CD4-positive, alpha-beta T cell treated with Interleukin-6 for 4 hours (primary cell): ENCODE measurements at places on chromosomes 1 and 21.

- no peak for DNase-seq
Observed at GRCh38 chr1:84493747-84494146, 12.4 kb upstream of the SPATA1 start.

- no peak for DNase-seq
Observed at GRCh38 chr1:192635939-192636338, at the start of gene RGS13. TSS of gene RGS13 (plus strand) at chr1:192636147. CDS start at chr1:192644335, 8,188 bp downstream.

GRCh38 chr1:71533950-71534349 lies 453.1 kb upstream of the ZRANB2 start:
- no peak for DNase-seq

GRCh38 chr1:246946366-246946765 lies 14.6 kb upstream of the AHCTF1 start:
- no peak for DNase-seq

DNA sequence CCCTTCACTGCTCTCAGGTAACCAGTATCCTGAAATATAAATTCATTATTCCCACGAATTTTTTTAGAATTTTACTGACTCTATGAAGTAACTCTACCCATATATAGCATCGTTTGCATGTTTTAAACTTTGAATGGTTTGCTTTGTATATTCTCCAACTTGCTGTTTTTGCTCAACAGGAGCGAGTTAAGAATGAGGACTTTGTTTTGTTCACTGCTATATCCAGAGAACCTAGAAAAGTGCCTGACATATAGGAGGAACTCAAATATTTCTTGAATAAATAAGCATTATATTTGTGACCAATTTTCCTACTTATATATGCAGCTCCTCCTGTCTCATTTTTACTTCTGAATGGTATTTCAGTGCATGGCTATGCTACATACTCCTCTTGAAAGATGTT lies 43.4 kb downstream of the NUF2 start:
- no peak for DNase-seq

DNA sequence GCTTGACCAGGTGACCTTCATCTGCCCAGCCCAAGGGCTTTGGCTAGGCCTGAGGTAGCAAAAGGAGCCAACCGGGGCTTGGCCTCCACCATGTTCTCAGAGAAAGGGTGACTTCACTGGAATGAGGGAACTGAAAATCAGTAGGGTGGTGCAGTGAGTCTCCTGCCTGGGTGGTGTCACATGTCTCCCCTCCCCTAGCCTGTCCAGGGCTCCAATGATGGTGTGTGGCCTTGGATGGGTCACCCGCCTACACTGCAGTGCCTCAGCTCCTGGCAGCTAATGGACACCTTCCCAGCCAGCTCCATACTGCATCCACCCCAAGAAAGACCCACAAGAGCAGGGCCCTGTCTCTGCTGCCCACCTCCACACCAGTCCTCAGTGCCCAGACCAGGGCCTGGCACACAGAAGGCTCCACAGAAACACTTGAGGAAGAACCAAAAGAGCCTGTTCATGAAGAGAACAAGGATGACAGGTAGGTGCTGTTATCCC lies 678.7 kb downstream of the MATN1 start:
- DNase-seq: no peak

DNA sequence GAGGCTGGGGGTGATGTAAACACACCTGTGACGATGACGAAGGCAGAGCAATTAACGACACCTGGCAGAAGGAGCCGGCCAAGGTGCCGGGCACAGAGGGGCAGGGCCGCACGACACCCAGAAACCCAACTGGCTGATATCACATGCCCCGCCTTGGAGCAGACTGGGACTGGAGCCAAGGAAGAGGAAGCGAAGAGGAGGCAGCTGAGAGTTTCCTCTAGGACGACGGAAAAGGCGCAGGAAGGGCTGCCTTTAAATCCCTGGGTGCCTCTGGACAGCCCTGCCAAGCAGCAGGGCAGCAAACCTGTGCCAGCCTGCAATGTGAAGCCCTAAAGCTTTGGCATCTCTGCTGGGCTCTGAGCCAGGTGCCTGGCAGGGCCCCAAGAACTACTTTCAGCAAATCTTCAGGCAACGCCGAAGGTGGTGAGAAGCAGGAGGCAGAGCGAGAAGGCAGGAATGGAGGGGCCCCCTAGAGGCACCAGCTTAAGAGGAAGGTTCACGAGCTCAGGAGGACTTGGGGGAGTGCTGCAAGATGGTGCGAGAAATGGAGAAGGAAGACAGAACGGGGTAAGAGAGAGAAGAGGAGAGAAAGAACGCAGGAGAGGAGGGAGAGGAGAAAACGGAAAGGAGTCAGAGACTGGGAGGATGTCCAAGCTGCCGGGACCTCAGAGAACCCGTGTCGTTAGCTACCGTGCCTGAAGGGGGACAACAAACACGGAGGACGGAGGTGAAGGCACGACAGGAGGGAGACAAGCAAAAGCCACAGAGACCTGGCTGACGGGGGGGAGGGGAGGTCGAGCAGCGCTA lies 25.3 kb upstream of the PEF1 start:
- DNase-seq: peak; percentile 51
